Stimulated activated CD8-positive, alpha-beta memory T cell treated with anti-CD3 and anti-CD28 coated beads, Interleukin-7, amount 100 ng/mL, for 48 hours (primary cell): ENCODE measurements at places on chromosomes 1 and 21.

DNA sequence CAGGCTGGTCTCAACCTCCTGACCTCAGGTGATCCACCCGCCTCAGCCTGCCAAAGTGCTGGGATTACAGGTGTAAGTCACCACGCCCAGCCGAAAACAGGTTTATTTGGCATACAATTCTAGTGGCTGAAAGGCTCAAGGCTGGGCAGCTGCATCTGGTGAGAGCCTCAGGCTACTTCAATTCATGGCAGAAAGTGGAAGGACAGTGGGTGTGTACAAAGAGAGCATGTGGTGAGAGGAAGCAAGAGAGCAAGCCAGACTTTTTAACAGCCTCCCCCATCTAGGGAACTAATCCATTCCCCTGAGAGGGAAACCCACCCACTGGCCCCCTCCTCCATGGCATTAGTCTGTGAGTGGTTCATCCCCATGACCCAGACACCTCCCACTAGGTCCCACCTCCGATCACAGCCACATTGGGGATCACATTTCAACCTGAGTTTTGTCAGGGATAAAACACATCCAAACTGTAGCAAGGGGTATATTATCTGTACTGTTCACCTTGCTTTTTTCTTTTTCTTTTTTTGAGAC lies 9.5 kb downstream of the BMP8A start:
- DNase-seq = no peak

DNA sequence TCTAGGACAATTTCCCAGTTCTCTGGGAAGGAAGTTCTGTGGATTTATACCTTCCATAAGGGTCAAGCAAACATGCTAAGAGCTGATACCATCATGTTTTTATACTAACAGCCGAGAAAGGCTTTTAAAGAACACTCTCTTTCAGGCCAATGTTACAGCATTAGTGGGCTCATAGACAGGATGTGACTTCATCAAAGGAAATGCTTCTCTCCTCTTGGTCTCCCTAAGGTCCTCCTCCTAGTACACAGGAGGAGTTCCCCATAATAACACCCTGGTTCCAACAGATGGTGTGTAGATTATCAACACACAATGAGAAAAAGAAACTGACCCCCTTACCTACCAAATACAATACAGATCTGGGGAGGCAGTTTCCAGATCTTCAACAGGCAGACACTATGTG lies 26.7 kb upstream of the GLIS1 start:
- no peak for DNase-seq

DNA sequence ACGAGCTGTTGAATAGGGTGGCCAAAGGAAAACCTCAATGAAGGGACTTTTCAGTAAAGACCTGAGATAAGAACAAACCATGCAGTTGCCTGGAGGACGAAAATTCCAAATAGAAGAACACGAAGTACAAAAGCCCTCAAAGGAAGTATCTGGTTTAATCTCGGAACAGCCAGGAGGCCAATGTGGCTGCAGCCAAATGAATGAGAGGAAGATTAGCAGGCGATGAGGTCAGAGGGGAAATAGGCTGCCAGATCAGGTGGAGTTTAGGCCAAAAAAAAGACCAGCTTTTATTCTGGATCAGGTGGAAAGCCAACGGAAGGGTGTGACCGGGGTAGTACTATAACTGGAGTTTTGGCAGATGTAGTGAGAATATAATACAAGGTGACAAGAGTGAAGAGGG lies 43.7 kb downstream of the SRSF11 start:
- DNase-seq = no peak

DNA sequence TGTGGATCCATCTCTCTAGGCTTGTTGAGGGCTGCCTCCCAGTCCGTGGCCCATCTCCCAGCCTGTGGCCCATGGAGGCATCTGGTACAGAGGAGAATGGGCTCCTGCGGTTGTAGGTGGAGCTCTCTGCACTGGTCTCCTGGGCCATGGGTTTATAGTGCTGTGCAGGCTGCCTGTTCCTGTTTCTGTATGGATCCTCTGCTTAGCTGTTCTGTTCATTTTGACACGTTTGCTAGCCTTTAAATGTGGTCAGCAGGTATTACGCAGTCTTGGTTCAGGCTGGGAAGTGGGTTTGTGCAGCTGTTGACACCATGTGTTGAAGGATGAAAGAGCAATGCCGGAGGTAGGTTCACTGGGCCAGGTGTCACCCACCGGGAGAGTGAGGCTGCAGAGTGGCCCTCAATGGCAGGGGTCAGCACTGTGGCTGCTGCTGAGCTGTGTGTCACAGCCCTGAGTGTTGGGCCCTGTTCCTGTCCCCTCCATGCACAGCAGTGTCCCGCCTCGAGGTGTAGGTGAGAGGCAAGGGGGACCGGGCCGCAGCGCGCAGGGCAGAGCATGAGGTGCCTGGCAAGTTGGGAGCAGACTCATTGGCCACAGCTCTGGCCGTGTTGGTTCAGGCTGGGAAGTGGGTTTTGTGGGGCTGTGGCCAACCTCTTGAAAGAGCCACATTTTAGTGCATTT lies 39.0 kb downstream of the SNAP47 start:
- no peak for DNase-seq

- no peak for DNase-seq
Measured at GRCh38 chr1:205421798-205422197, at the start of gene LEMD1. LEMD1 (minus strand) TSS chr1:205422056; CDS start chr1:205420536, 1,520 bp downstream.

- DNase-seq = no peak
Measured at GRCh38 chr1:216032284-216032683, 391.0 kb downstream of the USH2A start.

- DNase-seq = no peak
Measured at GRCh38 chr1:100313382-100313781, 38.9 kb upstream of the CDC14A start.

GRCh38 chr1:245062741-245063305 lies 92.0 kb upstream of the KIF26B start:
- no peak for DNase-seq

DNA sequence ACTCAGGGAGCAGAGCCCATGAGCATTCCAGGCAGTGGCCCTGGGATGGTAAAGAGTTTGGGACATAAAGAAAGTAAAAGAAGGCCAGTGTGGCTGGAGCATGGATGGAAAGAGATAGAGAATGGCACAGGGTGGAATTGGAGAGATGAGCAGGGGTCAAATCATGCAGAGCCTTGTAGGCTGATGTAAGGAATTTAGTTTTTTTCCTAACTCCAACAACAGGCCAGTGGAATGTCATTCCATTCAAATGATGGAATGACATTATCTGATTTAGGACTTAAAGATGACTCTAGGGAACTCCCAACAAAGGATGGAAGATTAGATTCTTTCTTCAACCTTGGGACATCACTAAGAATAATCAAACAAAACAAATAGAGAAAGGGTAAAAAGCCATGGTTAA lies 12.8 kb upstream of the S100A2 start:
- no peak for DNase-seq

DNA sequence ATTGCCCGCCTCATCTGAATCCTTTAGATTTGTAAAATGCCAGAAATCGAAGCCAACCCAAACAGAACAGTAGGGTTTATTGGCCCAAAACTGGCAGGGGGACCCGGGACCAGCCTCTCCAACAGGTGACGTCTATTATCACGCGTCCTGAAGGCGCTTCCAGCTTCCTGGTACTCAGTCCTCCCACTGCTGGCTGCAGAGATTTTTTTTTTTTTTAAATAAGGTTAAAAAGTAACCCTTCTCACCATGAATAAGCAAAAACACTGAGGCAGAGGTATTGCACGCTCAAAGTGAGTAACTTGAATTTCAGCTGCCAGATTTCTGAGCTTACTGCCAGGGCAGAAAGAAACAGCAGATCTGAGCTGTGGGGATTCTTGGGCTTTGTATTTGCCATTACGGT lies 54.4 kb upstream of the GCLM start:
- DNase-seq = no peak

DNA sequence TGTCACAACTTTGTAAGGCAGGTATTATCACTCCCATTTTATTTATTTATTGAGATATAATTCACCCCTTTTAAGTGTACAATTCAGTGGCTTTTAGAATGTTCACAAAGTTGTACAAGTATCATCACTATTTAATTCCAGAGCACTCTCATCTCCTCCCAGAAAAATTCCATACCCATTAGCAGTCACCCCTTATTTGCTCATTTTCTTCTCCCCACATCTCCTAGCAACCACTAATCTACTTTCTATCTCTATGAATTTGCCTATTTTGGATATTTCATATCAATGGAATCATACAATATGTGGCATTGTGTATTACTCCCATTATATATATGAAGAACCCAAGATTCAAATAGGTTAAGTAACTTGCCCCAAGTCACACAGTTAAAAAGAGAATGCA lies 7.0 kb downstream of the DSTYK start:
- no peak for DNase-seq

DNA sequence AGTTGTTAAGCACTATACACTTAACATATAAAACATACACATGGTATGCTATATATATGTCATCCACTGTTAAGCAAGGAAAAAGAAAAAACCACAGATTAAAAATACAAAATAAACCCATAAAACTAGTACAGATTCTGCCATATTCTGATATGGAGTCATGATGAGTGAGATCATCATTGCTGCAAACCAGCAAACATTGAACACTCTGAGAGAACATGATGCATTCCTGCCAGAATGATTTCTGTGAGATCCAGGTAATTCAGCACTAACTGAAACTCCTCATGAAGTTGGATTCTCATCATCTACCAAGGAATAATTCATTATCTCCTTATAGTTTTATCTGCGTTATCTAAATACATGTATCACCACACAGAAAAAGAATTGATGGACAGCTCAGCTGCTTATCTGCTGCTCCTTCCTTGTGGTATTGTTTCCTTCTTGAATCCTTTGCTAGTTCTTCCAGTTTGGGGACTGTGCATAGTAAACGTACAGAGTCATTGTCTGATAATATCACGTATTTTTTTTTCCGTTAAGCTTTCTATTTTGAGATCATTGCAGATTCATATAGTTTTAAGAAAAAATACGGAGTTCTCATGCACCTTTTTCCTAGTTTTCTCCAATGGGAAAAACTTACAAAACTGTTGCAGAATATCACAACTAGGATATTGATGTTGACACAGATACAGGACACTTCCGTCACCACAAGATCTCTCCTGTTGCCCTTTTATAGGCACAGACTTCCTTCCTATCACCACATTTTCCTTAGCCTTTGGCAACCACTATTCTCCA lies 9.3 kb downstream of the RAB4A start:
- no peak for DNase-seq

GRCh38 chr1:78003070-78003746 lies 1.5 kb upstream of the DNAJB4 start:
- no peak for DNase-seq

DNA sequence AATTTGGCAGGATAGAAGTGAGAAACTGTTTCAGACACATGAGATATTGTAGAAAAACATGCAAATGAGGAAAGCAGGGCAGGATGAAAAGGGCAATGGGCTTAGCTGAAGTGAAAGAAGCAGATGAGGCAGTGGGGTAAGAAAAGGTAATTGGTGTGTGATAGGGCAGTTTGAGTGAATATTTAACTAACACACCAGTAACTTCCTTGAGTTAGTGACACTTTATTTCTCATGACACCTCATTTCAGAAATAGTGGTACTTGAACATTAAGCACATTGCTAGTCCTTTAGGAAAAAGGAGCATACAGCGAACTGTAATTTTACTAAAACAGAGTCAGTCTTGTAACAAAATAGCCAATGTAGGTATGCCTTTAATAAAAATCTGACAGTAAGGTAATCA lies 415.0 kb downstream of the DPYD start:
- DNase-seq = no peak

DNA sequence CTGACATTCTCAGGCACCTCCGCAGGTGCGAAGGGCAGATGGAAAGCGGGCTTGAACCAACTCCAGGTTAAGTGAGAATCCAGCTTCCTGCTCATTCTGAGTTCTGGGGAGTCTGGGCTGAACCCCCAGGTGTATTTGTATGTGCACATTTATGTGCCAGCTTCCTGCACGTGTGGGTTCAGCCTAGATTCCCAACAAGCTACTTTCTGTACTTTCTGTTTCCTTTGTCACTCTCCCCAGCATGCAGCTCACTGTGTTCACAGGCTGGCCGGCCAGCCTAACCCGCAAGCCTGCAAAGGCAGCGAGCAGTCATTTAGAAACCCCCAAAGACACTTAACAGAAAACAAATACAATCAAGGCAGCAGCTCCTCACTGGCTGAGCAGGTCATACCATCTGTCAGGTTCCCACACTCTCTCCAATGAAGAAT lies 1.3 kb upstream of the IL19 start:
- DNase-seq = peak; percentile 64

- no peak for DNase-seq
Measured at GRCh38 chr1:181140891-181141290, 52.4 kb downstream of the IER5 start.

DNA sequence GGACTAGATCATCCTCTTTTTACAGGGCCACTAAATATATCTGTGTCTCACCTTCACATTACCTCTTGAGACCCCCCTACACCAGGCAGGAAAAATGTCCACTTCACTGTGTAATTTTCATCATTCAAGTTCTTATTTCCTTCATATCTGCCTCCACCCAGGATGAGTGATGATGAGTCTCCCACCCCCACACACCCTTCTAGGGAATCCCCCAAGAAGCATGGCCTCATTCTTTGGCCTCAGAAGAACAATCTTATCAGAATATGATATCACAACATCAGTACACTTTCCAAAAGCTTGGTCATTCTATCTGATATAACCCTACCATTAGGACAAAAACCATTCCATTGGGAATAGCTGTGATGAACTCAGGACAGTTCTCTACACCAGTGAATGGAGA lies 170.3 kb upstream of the DUSP10 start:
- DNase-seq = peak; percentile 13

DNA sequence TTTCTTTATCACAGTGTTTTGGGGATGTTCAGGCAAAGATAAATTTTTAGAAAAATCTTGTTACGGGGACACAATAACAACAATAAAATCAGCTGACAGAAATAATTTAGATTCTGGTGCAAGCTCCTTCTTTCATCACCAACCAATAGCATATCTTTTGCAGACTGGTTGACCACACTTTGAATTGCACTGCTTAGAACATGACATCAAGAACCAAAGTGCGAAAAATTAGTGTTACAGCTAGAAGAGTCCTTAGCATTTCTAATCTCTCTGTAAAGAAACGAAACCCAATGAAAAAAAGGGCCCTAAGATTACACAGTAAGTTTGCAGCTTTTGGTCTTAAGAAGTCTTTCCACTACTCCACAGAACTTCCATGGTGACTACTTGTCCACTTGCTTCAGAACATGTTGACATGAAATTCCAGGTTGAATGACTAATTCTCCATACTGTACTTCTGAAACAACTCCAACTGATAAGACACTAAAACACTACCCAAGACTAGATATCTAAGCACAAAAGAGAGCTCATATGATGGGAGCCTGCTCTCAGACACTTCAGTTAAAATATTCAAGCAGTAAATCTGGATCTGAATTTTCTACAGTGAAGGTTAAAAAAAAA lies 31.3 kb downstream of the XKR8 start:
- no peak for DNase-seq

DNA sequence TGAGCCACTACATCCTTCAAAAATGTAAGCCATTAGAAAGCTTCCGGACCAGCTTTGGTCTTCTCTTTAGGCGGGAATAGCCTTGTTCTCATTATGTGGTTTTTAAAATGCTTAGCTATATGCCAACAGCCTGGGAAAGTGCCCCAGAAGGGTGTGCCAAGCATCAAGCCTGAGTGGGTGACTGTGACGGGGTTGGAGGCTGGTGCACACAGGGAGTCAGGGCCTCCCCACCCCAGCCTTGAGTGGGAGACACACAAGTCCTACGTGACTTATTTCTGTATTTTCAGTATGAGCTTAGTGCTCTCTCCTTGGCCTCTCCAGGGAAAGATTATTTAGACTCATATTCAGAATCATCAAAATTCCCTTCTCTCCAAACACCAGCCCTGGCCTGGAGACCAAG lies 9.8 kb downstream of the UBASH3A start:
- peak; percentile 57 for DNase-seq
